Activated CD4-positive, alpha-beta T cell treated with anti-CD3 and anti-CD28 coated beads for 36 hours (primary cell): ENCODE measurements at places on chromosomes 1 and 21. TPM values are rescaled to one million over a fixed set of nuclear protein-coding genes. Genes with fewer than 3 reads are reported as not detected.

Gene LIN28A
- not detected for total RNA-seq

Gene CD52
- total RNA-seq, result 217 TPM

Gene PEX19
- total RNA-seq, result 49.2 TPM

Gene LEMD1
- 0.66 TPM for total RNA-seq

Gene EVA1B
- total RNA-seq, result 3.1 TPM

Gene HNRNPU
- 532 TPM for total RNA-seq

Gene C1orf167
- total RNA-seq, result not detected

DNA sequence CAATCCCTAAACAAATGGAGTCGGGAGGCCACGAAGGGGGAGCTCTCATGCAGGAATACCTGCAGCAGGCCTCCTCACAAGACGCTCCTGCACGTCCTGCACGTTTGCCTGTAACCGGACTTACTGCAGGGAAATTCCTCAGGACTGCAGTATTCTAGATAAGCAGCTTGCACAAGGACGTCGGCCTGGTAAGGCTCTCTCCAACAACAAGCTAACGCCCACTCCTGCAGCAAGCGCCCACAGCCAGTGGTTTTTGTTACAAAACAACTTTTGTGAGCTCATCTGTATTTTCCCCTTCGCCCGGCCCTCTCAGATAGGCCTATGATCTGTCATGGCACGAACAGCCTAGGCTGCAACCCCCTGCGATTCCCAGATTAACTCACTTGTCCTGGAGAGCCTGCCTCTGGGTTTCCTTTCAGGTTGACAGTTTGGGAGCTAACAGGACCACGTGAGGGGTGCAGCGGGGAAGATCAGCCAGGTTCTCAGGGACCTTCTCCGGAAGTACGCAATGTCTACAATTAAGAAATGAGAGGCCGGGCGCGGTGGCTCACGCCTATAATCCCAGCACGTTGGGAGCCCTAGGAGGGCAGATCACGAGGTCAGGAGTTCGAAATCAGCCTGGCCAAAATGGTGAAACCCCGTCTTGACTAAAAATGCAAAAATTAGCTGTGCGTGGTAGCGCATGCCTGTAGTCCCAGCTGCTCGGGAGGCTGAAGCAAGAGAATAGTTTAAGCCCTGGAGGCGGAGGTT, 921 bp upstream of the MIB2 start:
- H3K36me3 ChIP-seq, result peaks cover 12% of the 10 kb centered on the region
- no peaks in the 10 kb centered on the region for H3K27me3 ChIP-seq
- H3K4me1 ChIP-seq, result peaks cover 24% of the 10 kb centered on the region
- peak overlapping the region; percentile 96 for H3K4me3 ChIP-seq

DNA sequence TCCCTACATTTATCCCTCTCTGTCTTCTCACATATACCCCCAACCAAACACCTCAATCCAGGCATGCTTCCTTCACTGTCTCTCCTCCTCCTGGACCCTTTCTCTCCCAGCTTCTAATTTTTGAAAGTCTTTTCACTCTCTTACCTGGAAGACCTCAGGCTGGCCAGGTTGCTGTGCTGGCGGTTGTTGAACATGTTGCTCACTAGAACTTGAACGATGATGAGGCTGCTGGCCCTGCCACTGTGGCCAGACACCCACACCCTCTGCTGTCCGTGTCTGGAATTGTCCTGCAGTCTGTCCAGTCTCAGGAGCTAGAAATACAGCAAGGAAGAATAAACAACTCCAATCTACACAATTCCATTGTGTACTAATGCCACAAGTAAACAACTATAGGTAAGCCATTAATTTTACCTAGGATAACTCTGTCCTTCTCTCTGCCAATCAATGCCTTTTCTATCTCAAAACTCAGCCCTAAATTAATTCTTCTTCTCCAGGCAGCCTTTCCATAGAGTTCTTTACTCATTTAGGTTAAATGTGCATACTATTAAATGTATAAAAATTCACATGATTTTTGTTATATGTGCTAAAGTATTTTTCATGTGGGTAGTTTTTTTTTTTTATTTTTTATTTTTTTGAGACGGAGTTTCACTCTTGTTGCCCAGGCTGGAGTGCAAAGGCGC, 5.1 kb upstream of the CTSK start:
- H3K4me3 ChIP-seq, result no peak overlapping the region
- peaks cover 29% of the 10 kb centered on the region for H3K36me3 ChIP-seq
- no peak overlapping the region for H3K27ac ChIP-seq
- no peaks in the 10 kb centered on the region for H3K27me3 ChIP-seq
- DNase-seq, result peak; percentile 43

DNA sequence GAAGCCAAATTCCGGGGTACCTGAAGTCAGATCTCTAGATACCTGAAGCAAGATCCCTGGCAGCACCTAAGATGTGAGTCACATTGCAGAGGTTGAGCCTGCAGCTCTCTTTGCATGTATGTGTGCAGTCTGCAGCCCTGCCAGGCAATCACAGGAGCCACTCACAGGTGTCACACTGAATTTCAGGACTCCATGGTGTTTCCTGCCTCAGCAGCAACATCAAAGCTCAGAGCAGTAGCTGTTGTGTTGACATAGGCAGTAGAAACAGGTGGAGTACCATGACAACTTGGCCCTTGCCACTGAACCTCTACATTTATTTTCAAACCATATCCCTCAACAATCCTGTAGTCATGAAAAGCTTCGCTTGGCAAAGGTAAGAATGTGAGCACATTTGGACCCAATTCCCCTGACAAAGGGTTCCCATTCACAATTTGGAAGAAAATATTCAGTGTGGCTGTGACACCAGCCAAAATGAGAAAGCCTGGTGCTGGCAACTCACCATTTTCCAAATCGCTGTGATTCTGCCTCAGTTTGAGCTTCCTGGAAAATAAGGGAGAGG, 419.8 kb upstream of the NFIA start:
- no peak for DNase-seq
- no peaks in the 10 kb centered on the region for H3K4me1 ChIP-seq
- no peak overlapping the region for H3K27ac ChIP-seq
- no peak overlapping the region for H3K4me3 ChIP-seq
- H3K27me3 ChIP-seq, result no peaks in the 10 kb centered on the region

- no peak overlapping the region for H3K27ac ChIP-seq
- no peak overlapping the region for H3K4me3 ChIP-seq
- DNase-seq, result no peak
- no peaks in the 10 kb centered on the region for H3K36me3 ChIP-seq
- H3K4me1 ChIP-seq, result no peaks in the 10 kb centered on the region
These were observed 61.9 kb downstream of the COLGALT2 start for GRCh38 chr1:183975651-183976050.

DNA sequence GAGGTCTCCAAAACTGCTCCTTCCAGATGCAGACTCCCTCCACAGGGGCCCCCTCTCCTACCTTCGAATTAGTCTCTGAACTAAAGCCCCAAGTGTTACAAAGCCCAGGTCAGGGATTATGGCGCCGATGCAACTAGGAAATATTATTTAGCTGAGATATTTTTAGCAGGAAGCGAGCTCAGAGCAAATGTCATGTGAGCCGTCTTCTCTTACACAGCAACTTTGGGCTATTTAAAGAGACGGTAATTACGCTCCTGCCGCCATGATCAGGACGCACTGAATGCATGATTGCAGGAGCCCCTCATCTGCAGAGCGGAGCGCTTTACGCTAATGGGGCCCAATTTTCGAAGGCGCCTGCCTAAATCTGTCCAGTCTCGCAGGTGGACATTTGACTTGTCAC, 55.3 kb upstream of the TARDBP start:
- H3K4me1 ChIP-seq, result peaks cover 2% of the 10 kb centered on the region
- H3K27me3 ChIP-seq, result peaks cover 6% of the 10 kb centered on the region
- DNase-seq, result no peak
- H3K36me3 ChIP-seq, result no peaks in the 10 kb centered on the region

DNA sequence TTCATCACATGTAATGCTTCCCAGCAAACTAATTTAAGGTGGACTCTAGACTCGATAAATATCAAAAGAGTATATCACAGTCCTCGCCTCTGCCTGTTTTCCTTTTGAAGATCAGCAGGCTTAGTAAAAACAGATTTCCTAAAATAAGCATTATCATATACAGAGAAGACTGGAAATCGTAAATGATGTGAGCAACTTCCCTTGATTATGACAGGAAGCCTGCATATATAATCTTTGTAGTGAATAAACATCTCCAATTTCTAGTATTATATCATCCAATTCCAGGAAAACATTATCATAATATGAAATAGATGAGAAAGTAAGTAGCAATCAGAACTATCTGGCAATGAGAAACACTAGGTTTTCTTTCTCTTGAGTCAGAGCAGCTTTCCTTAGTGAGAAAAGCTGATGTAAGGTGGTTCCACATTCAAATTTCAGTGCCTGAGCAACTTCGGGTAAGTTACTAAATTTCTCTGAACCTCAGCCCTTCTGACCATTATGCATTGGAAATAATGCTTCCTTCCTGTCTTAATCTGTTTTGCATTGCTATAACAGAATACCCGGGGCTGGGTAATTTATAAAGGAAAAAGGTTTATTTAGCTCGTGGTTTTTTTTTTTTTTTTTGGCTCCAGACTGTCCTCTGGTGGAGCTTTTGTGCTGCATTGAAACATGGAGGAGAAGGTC, 12.6 kb upstream of the POU2F1 start:
- no peak overlapping the region for H3K4me3 ChIP-seq
- no peak for DNase-seq
- H3K27ac ChIP-seq, result peak overlapping the region; percentile 89
- peaks cover 11% of the 10 kb centered on the region for H3K36me3 ChIP-seq

DNA sequence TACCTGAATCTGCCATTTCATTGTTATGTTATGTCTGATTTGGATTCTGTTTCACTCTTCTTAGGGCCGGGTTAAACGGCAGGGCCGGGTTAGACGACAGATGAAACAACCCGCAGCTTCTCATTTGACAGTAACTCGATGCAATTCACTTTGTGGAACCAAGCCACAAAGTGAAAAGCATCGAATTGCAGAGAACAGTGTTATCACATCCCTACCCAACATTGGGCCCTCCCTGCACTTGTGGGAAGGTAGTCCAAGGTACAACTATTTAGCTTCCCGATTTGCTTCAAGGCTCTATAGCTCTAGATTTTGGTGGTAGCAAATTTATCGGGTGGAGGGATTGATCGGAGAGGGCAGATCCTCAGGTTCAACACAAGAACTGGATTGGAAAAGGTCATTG, 17.0 kb downstream of the SON start:
- no peak overlapping the region for H3K27ac ChIP-seq
- no peaks in the 10 kb centered on the region for H3K27me3 ChIP-seq
- no peak for DNase-seq
- H3K4me1 ChIP-seq, result peaks cover 61% of the 10 kb centered on the region

GRCh38 chr1:13751458-13751871, 51.5 kb downstream of the PRDM2 start:
- H3K4me1 ChIP-seq, result peaks cover 63% of the 10 kb centered on the region
- H3K27me3 ChIP-seq, result no peaks in the 10 kb centered on the region
- DNase-seq, result no peak
- no peak overlapping the region for H3K4me3 ChIP-seq
- H3K36me3 ChIP-seq, result peaks cover 32% of the 10 kb centered on the region

DNA sequence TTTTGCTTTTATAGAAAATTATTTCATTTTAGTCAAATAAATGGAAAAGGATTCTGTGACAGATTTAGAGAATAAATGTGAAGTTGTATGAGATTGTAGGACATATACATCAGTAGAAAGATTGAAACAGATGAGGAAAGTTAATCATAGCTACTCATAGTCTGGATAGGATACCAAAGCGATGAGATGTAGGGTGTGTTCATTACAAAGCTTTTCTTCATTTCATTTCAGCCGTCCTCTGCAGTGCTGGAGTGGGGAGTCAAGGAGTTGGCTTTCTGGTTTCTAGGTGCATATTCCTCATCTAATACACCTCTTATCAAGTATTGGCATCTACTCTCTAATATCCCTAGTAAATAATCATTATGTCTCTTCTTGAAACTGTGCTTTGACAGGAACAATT, 149.5 kb upstream of the NEGR1 start:
- no peak overlapping the region for H3K4me3 ChIP-seq
- H3K27me3 ChIP-seq, result no peaks in the 10 kb centered on the region
- no peak overlapping the region for H3K27ac ChIP-seq
- no peaks in the 10 kb centered on the region for H3K36me3 ChIP-seq

DNA sequence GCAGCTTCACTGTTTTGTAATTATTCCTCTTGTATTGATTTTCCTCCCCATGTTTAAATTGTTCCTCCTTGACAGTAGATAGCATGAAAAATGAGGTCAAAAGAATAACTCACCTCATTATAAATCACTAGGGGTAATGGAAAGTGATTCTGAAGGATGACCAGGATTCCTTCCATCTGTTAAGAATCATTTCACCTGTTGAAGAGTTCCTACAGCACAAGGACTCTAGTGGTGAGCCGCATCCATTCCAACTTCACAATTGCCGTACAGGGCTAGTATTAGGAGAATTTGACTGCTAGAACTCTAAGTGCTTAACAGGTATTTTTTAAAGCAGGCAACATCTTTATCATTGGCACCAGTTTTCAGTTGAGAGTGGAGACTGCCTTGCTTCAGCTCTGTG, 13.7 kb downstream of the PPP1R12B start:
- no peaks in the 10 kb centered on the region for H3K27me3 ChIP-seq
- H3K4me3 ChIP-seq, result no peak overlapping the region
- no peaks in the 10 kb centered on the region for H3K4me1 ChIP-seq
- H3K36me3 ChIP-seq, result no peaks in the 10 kb centered on the region
- H3K27ac ChIP-seq, result no peak overlapping the region

- no peak overlapping the region for H3K4me3 ChIP-seq
- no peaks in the 10 kb centered on the region for H3K36me3 ChIP-seq
- no peak for DNase-seq
These were observed 74.9 kb downstream of the SYDE2 start for GRCh38 chr1:85125891-85126290.

GRCh38 chr1:223429313-223429731, 36.1 kb downstream of the CCDC185 start:
- H3K36me3 ChIP-seq, result no peaks in the 10 kb centered on the region
- no peak overlapping the region for H3K4me3 ChIP-seq
- no peaks in the 10 kb centered on the region for H3K27me3 ChIP-seq
- peaks cover 6% of the 10 kb centered on the region for H3K4me1 ChIP-seq
- no peak for DNase-seq
- H3K27ac ChIP-seq, result no peak overlapping the region
